ENCODE measurements at places on chromosomes 6 and 20.

DNA sequence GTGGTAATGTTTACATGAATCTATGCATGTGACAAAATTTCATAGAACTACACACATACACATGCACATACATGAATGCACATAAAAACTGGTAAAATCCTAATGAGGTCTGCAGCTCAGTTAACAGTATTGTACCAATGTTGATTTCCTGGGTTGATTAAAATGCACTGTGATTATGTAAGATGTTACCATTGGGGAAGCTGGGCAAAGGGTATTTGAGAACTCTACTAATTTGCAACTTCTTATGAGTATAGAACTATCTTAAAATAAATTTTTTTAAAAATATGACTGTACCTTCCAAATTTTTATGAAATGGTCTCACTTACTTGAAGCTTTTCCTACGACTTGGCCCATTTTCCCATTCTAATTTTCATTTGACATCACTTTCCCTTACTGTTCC, 43.4 kb upstream of the TENT5A start:
- DNase-seq = no peak

GRCh38 chr6:98831959-98832283, 2.5 kb upstream of the POU3F2 start:
- no peak for DNase-seq

DNA sequence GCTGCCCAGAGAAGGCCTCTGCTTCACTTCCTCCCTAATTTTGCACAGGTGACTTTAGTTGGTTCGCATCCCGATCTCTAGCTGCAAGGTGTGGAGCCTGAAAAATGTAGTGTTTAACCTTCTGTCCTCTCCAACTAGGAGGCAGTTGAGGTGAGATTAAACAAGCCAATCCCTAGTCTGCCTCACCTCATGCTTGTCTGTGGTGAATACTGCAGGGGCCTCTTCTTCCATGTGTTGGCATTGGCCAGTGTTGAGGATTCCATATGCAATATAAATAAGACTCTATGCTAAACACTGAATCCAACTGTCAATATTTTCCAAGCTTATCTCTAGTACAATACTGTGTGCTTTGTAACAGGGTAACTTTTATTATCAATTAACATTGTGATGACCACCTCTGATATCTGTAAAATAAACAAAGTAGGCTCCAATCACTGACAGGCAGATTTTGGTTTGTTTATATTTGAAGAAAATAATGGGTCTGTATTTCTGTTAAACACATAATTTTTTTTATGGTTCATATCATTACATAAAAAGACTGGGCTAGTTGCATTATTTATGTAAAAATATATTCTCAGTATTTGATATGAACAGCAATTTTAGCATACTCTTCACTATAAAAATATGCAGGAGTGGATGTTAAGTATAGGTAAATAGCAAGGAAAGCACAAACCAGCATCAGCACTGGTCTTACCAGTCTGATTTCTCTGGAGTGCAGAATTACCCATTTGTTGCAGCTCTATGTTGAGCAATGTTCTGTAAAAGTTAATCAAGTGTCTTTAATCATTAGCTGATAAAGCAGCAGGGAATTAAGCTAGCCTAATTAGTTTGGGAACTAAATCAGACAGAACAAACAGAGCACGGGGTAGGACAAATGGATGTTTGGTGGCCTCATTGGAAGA, 74.0 kb downstream of the ANKRD6 start:
- no peak for DNase-seq

- DNase-seq = no peak
These were observed 115.7 kb downstream of the PHACTR1 start for GRCh38 chr6:12832226-12832735.

DNA sequence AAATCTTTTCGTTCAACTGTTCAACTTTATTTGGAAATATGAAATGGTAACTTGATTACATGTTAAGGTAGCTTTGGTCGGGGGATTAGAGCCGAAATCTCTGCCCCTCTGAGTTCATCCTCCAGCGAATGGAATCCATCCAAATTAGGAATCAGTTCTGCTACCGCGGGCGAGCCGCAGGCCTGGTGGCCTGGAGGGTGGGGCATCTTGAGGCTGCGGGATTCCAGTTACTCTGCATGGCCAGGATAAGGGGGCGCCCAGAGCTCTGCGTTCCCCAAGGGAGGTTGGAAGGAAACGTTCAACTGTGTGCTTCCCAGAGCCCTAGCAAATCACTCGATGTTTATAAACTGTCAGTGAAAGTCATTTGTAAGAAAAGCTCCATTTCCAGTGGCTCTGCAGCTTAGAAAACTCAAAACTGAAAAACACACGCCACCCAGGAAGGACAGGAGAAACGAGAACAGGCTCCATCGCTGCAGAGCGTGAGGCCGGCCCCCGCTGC, 262.2 kb downstream of the TAF4 start:
- no peak for DNase-seq

DNA sequence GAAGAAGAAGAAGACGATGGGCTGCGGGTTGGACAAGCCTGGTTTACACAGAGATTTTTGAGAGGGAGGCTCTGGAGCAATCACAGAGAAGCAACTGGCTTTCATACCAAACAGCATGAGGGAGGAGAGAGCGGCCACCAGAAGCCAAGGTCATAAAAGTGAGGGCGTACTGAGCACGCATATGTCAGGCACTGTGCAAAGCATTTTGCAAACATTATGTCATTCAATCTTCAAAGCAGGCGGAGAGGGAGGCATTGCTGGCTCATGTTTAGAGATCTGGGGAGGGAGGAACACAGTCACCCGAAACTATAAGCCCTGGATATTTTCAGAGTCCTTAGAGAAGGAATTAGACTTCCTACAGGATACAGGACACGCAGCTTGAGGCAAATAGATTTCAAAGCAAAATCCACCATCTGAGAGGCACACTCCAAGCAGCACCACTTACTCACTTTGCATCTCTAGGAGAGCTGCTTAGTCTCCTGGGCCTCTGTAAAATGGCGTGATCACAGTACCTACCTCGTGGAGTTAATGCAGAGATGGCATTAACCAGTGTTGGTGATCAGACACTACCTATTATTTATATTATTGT, 24.6 kb downstream of the RAMACL start:
- DNase-seq = no peak

DNA sequence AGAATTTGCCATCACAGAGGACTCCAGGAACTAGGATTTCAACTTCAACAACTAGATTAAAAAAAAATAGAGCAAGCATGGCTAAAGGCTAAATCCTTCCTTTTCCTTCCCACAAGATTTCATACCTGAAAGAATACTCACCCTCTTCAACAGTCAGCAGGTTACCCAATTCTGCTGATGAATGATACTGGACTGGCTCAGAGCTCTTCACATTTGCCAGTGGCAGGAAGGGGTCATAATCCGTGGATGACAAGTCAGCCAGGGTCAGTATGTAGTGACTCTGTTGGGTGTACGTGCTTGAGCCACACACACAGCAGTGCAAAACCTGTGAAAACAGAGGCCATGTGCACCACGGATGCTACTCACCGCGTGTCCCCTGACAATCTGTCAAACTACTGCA, 152.9 kb downstream of the INSM1 start:
- DNase-seq = no peak

DNA sequence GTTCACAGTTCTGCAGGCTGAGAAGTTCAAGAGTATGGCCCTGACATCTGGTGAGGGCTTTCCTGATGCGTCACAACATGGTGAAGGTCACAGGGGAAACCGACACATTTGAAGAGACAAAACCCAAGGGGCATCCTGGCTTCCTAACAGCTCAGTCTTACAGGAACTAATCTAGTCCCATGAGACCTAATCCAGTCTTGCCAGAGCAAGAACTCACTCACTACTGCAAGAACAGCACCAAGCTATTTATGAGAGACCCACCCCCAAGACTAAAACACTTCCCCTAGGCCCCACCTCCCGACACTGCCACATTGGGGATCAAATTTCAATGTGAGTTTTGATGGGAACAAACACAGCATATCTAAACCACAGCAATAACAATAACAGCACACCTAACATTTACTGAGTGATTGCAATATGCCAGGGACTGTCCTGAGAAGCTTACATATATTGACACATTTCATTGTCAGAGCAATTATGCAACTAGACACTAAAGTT, 46.6 kb downstream of the TPBG start:
- DNase-seq = no peak

DNA sequence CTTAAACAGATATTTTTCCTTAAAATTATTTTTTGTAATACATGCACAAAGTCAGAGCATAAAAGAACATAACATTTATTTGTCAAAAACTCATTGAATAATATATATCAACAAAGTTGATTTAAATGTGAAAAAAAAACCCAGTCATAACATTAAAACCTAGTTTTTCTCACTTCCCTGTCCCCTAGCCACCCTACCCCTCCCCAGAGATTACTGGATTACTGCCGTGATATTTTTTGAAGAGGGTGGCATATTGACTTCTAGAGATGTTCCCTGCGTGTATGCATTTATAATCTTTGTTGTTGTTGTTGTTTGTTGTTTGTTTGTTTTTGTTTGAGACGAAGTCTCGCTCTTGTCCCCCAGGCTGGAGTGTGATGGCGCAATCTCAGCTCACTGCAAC, 52.4 kb upstream of the ARMC2 start:
- DNase-seq = no peak

- DNase-seq = no peak
These were observed 602.6 kb upstream of the PTCHD4 start for GRCh38 chr6:48713612-48714011.

DNA sequence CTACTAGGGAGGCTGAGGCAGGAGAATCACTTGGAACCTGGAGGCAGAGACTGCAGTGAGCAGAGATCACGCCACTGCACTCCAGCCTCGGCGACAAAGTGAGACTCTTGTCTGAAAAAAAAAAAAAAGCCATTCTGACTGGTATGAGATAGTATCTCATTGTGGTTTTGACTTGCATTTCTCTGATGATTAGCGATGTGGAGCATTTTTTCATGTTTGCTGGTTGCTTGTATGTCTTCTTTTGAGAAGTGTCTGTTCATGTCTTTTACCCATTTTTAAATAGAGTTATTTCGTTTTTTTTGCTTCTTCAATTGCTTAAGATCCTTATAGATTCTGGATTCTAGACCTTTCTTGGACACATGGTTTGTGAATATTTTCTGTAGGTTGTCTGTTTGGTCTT, 103.5 kb upstream of the SIM1 start:
- no peak for DNase-seq

GRCh38 chr6:144675231-144675861, 390.2 kb downstream of the UTRN start:
- DNase-seq = no peak

DNA sequence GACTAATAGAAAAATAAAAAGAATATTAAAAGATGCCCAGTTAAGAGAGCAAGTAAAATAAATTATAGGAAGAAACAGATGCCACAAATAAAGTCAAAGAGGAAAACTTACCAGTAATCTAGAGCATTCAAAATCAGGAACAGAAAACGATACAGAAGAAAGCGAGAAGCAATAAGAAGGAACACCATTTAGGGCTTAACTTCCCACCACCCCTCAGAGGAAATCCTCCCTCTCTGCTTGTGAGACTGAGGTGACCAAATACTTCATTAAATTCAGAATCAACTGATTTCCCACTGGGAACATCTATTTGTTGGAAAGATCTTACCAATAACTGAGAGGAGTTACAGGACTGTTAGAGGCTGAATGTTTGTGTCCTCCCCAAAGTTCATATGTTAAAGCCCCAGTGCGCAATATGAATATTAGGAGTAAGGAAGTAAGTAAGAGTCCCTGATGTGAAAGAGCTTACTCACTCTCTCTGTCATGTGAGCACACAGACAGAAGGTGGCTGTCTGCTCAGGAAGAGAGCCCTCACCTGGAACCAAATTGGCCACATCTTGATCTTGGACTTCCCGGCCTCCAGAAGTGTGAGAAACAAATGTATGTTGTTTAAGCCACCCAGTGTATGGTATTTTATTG, 19.5 kb downstream of the KATNA1 start:
- DNase-seq = no peak

DNA sequence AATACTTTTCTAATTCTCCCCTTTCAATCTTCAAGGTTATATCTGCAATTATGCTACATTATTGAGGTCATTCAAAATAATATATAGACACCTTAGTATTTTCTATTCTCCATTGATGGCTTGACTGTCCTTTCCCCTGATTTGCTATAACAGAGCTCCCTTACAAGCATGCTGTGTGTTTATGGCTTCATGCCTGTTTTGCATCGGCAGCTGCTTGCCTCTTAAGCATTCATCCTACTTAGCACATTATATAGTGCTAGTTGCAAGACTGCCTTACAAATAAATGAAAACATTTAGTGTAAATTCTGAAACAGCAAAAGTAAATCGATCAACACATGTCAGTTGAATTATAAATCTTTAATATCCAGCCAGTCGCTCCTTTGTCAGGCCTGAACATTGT, 476.2 kb upstream of the POU3F2 start:
- DNase-seq = no peak

DNA sequence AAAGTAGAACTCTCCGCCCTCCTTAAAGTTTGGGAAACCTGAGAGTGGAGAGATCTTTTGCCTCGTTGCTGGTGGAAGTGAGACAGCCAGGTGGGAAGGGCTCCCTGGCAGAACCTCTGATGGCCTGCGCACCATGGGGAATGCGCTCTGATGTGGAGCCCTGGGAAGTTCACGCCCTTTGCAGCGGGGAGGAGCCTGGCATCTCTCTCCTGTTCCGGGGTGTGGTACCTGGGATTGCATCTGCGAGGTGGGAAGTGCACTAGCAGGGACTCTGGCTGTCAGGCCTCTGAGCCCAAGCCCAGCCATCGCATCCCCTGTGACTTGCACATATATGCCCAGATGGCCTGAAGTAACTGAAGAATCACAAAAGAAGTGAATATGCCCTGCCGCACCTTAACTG, 159.8 kb downstream of the AKAP7 start:
- DNase-seq = no peak

DNA sequence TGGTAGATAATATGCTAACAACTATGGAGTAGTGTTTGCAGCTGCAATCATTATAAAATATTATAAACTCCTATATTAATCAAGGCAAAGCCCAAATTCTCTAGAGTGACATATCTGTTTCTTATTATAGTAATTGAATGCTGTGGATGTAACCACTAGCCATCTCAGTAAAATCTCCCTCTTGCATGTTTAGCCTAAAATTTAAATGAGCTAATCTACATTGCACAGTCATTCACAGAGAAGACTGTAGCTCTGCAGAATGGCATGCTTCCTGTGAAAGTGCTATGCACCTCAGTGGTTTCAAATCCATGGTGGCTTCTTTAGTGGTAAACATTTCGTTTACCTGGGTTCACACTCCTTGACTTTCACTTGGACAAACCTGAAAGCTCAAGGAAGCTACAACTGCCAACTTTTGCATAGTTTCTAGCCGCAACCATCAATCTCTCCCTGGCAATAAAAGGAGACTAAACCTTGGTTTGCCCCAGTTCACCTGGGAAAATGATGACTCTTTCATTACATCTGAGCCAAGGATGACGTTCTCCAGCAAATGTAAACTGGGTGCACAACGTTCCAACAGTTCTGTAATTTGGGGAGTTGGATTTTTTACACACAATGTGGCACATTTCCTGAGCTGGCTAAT, 47.2 kb downstream of the FILIP1 start:
- DNase-seq = no peak

- DNase-seq = no peak
These were observed 143.2 kb downstream of the PTCHD4 start for GRCh38 chr6:47967843-47968242.

GRCh38 chr6:170124150-170124549, 166.7 kb downstream of the DLL1 start:
- DNase-seq = no peak
